ENCODE measurements at places on chromosomes 6 and 20.

DNA sequence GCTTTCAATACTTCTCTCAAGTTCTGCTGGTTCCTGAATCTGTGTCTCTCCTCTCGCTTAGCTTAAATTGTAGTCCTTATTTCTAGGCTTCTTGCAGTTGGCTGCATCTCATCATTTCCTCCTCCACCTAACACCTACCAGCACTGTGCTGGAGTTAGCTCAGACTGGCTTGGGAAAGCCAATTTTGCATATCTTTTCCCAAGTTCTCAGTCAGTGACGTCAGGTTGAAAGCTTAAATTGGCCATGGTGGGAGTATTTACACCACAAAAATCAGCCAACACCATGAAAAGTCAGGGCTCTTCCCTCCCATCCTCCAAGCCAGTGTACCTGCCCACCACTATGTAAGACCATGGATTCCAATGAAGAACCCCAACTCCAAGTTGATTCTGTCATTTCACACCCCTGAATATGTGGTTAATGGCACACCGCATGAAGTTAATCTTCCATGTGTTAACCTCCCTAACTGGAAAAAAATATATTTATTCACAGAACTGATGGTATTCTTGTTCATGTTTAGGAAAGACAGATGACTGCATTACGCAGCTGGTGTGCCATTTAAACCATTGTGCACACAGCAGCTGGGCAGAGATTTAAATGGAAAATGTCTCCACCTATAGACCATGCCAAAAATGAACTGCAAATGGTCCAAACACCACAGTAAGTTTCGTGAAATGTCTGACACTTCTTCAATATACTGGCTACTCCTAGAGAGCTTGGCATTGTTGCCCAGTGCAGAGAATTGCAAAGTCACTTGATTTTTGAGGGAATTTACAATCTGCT lies 274.1 kb upstream of the MAP3K7 start:
- DNase-seq, result no peak

DNA sequence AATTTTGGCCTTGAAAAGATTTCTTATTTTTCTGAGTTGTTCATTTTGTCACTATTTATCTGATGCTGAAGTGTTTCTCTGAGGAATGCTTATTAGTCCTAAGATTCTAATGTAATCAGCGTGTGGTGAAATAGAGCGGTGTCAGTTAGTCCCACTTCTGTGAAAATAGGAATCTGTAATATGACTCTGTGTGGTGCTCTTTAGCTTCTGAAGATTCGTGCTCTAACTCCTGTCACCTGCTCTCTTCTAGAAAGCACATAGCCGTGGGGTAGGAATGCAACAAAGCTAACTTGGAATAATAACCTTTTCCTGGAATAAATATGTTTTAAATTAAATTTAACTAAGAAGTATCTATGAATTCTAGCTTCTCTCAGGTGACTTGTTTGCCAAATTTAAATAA lies 90.4 kb downstream of the BCKDHB start:
- DNase-seq, result no peak

- no peak for DNase-seq
These were observed 128.6 kb upstream of the BACH2 start for GRCh38 chr6:90425161-90425641.

- DNase-seq, result no peak
These were observed 61.6 kb upstream of the EDN1 start for GRCh38 chr6:12228447-12229146.

GRCh38 chr6:112235956-112236355 lies 18.4 kb downstream of the LAMA4 start:
- no peak for DNase-seq

DNA sequence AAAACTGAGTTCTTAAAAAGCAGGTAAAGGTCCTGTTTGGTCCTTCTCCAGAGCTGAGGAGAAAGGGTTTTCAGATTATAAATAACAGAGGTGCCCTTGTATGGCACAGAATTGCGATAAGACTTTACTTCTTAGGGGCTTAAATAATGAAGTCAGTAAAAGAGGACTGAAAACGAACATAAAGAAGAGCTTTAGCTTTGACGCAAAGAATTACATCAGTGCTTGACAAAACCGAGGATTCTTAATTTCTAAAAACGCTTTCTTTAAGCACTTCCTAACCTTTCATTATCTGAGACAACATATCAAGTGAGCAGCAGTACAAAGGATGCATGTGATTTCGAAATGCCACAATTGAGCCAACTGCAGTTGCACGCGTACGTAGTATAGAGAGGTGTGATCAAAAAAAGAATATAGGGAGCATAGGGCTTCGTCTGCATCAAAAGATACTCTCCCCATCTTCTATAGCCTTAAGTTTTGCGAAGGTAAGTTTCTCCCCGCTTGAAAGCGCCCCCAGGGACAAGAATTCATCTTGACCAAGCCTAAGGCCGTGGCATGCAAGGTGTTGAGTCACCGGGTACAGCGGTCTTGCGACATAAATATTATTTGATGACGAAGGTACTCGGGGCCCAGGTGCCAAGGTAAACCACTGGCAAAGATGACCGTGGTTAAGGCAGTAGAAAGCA lies 778 bp upstream of the LOC128125822 start:
- DNase-seq, result no peak

DNA sequence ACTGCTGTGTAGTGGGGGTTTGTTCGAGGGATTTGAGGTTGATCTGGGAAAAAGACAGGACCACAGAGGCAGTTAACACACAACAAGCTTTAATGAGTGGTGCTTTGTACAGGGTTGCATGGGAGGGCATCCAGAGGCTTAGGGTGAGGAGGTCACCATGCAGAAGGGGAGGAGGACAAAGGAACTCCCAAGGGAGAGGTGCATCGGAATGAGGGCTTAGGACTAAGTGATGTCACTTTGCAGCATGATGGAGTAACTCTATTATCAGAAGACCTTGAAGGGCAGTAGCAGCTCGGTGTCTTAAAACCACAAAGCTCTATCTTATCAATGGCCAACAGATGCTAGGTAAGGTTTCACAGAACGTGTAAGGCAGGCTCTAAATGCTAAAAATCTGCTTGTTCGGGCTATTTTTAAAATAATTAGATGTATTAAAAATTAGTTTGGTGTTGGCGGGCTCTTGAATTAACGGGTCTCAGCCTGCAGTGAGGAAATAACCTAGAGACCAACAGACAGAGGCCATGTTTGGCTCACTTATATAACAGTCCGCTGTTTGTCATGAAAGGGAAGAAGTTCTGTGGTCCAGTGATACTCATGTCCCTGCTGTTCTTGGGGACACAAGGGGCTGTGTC lies 37.9 kb downstream of the MAN1A1 start:
- no peak for DNase-seq

All from D721Med (cell line).